Activated T-helper 1 cell treated with Interleukin-2 at 50 U/mL for 16 hours (primary cell): ENCODE measurements at places on chromosomes 2 and 18.

DNA sequence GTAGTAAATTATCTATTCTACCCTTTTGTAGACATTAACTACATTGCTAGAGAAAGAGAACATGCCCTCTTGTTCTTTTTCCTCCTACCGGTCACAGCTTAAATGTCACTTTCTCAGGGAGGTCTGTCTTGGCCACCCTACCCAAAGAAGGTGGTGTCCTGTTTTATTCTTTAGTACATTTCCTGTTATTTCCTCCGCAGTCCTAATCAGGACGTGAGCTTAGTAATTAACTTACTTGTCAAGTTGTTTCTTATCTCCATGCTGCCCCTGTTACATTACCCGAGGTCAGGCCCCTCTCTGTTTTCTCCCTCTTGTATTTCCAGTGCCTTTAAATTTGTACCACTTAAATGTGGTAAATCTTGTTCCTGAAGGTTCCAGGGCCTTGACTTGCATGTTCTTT lies 73.7 kb upstream of the RMDN2 start:
- DNase-seq, result no peak

GRCh38 chr2:130372833-130373807 lies 17.3 kb downstream of the PTPN18 start:
- no peak for DNase-seq

GRCh38 chr18:34049511-34049910 lies 175.2 kb downstream of the NOL4 start:
- DNase-seq, result no peak

DNA sequence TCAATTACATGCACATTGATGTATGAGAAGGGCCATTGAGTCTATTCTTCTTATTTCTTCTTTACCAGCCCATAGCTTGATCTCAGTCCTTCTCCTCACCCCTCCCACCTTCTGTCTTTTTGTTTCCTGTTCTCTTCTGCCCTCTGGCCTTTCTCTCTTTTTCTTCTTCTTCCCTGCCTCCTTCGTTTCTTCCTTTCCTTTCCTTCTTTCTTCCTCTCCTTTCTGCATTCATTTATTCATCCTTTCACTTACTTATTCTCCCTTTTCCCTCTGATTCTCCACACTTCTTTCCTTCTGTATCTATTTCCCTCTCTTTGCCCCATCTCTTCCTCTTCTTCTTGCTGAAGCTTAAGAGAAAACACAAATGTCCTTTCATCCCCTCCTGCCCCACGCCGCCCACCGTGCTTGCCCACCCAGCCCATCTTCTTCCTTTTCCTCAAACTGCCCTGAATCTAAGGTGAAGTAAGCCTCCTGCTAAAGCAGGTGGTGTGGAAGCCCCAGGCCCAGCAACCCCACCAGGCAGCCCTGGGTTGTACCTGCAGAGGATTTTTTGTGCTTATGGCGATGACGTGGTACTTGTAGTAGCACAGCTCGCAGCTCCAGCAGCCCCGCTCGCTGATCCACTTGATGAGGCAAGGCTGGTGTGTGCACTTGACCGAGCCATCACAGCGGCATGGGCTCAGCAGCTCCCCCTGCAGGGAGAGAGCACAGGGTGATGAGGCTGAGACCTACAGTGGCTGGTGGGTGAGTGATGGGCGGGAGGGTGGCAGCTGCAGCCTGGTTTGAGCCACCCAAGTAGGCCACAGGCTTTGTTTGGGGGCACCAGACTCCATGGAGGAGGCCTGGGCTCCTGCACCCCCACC lies 89.0 kb downstream of the MARCHF4 start:
- no peak for DNase-seq

GRCh38 chr2:168594778-168595177 lies 138.7 kb downstream of the CERS6 start:
- no peak for DNase-seq

GRCh38 chr2:11684894-11685460 lies 15.0 kb upstream of the NTSR2 start:
- no peak for DNase-seq

- DNase-seq, result no peak
Measured at GRCh38 chr18:50203801-50204604, 9.1 kb upstream of the MYO5B start.

- DNase-seq, result no peak
Measured at GRCh38 chr2:154226931-154227330, 355.2 kb downstream of the GALNT13 start.

DNA sequence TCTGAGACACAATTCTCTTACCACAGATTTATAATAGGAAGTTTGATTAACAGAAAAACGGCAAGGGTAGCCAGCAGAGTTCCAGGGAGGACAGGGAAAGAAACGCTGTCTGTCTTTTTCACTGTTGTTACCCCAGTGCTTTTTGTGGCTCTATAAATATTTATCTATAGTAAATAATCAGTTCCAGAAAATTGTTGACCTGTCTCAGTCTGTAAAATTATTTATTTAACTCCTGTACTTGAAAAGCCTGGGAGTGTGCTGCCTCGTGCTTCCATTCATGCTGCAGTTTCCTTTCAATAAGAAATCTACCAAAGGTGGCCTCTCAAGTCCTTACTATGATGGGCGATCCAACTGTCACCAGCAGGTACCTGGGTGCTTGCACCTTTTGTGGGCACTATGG lies 102.9 kb downstream of the ETAA1 start:
- no peak for DNase-seq

GRCh38 chr2:38174646-38175423 lies 98.9 kb upstream of the CYP1B1 start:
- no peak for DNase-seq

GRCh38 chr2:136247204-136247950 lies 129.4 kb upstream of the CXCR4 start:
- DNase-seq, result no peak

- DNase-seq, result no peak
Measured at GRCh38 chr2:33436083-33436482, 40.4 kb upstream of the RASGRP3 start.

- DNase-seq, result no peak
Measured at GRCh38 chr2:209334188-209335017, 89.4 kb upstream of the MAP2 start.

DNA sequence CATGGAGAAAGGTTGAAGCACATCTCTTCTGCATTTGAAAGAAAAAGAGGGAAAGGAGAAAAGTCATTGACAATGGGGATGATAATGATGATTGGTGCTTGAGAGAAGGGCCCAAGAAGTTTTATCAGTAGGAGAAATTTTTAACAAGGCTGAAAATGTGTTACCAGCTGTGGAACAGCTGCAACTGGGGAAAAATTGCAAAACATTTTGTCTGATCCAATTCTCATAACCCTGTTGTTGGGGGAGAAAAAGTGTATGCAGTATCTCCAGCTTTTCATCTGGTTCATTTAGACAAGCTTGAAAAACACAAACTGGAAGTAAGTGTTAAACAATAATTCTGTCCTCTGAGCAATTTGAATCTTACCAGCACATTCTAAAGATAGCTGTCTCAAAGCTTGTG lies 92.7 kb downstream of the CSRNP3 start:
- DNase-seq, result no peak

- DNase-seq, result no peak
Measured at GRCh38 chr2:239801404-239802184, 223.5 kb downstream of the NDUFA10 start.

DNA sequence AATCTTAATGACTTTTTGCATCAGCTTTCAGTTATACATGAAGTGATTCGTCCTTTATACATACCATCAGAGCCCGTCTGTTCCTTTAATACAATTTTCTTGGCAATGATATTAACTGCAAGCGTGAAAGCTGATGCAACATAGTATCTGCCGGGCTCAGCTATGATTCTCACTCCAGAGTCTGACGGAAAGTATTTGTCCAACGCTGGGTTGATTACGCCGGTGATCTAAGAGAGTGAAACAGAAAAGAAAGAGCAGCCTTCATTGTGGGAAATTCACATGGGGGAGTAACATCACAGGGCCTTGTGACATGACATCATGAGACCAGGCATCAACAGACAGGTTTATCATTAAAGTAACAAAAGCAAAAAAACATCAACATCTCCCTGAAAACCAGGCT lies 6.2 kb downstream of the ODC1 start:
- DNase-seq, result no peak

DNA sequence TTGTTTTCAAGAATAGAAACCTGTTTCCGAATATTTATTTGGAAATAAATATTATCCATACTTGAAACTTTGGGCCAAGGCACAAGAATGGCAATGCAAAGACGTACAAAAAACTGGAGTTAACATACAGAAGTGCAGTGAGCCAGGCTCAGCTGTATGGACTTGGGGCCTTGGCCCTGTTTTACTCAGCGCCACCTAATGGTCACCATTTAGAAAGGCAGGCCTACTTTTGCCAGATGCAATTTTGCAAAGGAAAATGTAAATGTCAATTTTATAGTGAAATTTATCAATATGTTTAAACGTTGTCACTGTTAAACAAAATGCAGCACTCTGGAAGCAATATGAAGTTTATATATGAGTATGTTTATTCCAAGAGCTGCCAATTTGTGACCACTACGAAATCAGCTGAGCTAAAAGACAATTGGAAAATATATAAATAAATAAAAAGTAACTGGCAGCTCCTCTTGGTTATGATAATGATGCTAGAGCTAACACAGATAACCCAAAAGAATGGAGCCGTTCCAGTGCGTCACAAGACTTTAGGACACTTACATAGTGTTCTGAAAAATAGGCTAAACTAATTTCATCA lies 155.0 kb downstream of the ARHGAP15 start:
- DNase-seq, result no peak

DNA sequence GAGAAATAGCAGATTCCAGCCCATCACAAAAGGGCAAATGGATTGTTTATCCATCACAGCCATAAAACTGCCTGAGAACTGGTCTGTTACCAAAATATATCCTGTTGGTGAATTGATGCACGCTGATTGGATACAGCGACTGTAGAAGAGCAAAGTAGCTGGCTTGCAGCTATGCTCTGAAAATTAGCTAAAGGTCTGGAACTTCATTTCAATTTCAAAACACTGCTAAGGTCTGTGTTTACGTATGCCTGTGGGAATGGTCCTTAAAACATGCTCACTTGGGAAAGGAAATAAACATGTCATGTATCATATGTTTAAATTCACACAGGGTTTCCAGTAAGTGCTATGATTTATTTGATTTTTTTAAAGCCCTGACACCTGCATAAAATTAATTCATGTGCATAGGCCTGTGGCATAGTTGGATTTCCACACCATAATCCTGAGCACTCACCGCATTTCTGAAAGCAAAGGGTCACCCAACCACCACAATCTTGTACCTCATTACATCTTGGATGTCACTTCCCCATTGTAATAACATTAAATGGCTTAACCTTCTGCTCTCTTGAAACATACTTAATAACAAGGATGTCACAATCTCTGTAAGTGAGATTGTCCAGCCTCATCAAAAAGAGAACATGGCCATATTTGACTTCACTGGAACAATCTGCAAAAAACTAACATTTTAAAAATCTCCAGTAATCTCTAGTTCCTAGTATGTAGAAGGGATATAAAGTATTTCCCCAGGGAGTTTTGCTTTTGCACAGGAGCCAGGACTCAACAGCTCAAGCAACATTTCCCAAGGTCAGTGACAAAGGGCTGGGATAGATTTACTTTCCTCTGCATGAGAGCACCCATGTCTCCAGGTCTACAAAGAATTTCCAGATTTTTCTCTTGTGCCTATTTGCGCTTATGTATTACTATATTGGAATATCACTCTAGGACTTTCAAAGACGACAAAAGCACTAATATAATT lies 109.8 kb downstream of the FARSB start:
- DNase-seq, result no peak

GRCh38 chr2:37868866-37869265 lies 56.2 kb upstream of the RMDN2 start:
- no peak for DNase-seq

DNA sequence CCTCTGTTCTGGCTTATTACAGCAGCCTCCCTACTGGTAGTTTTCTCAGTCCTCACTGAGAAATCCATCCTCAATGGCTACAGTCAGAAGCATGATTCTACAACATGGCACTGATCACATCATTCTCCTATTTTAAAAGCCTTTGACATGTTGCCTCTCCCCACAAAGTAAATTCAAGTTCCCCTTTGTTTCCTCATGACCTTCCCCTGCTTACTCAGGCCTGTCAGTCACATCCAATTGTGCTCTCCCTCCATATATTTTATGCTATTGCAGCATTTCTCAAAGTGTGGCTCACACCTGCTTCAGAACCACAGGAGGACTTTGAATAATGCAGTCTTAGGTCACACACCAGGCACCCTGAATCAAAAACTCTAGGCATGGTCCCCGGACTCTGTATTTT lies 124.6 kb downstream of the SPOPL start:
- no peak for DNase-seq

- no peak for DNase-seq
Measured at GRCh38 chr18:76687304-76687962, 134.9 kb upstream of the ZNF236 start.

DNA sequence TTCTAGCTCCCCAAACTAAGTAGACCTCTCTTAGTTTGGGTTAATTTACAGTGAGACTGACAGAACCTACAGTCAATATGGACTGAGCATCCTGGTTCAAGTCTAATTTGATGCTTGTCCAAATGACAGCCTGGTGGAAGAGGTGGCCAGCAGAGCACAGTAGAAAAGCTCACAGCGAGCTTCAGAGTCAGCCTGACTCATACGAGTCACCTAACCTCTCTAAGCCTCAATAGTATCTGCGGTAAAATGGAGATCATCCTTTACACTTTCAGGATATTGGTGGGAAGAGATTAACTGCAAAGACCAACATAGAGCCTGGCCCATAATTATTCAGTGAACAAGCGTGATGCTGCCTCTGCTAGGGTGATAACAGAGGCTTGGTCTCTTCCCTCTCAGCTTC lies 54.5 kb downstream of the DOCK10 start:
- no peak for DNase-seq

DNA sequence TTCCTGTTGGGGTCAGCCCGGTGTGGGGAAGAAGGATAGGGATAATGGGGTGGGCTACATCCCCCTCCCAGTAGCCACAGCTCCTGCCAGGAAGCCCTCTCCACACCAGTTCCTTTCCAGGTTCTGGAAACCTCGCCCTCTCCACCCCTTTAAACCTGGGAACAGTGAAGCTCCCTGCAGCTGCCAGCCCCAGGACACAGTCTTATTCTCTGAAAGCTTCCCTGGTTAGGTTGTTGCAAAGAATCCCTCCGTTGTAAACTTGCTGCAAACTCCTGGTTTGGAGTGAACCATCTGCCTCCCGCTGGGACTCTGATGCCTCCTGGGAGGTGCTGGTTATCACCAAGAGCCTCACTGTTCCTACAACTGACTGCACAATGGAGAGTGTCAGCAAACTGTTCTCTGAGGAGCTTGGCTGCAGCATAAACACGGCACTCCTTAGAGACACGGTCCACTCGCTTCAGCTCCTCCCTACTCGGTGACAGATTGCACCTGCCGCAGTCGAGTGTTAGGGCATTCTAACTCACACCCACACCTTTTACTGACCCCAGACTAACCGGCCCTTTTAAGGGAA lies 261.8 kb upstream of the RAB6C start:
- no peak for DNase-seq

GRCh38 chr2:12119841-12120240 lies 373.4 kb downstream of the LPIN1 start:
- DNase-seq, result no peak
